ENCODE measurements at places on chromosomes 6 and 20.

- DNase-seq, result no peak
Observed at GRCh38 chr6:154239392-154239791, 117.2 kb downstream of the IPCEF1 start.

GRCh38 chr6:108737594-108738546, 110.4 kb upstream of the ARMC2 start:
- DNase-seq, result no peak

- no peak for DNase-seq
Observed at GRCh38 chr6:30766461-30767157, 22.3 kb upstream of the IER3 start.

- no peak for DNase-seq
Observed at GRCh38 chr20:8385247-8385646, 253.2 kb downstream of the PLCB1 start.

All from stimulated activated CD4-positive, alpha-beta T cell treated with anti-CD3 and anti-CD28 coated beads, TNF-alpha, amount 100 ng/mL, for 1 hour (primary cell).